ENCODE measurements at places on chromosomes 3 and 15.

DNA sequence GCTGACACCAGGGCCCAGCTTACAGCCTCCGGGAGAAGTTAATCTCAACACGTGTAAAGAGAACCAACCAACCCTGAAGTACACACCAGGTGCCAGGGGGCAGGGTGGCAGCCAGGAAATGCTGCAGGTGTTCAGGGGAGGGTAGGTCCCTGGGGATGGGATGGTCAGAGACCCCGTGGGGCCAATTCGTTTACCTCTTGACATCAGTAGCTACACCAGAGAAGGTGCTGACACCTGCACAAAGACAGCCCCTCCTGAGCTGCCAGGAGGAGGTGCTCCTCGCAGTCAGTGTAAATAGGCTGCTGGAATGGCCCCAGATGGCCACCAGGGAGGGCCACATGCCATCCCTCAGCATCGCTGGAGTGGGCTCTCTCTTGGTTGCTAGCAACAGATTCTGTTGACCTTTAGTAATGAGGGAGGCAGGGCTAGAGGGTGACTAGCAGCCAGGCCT lies 52.8 kb downstream of the CORO2B start:
- no peak for DNase-seq

DNA sequence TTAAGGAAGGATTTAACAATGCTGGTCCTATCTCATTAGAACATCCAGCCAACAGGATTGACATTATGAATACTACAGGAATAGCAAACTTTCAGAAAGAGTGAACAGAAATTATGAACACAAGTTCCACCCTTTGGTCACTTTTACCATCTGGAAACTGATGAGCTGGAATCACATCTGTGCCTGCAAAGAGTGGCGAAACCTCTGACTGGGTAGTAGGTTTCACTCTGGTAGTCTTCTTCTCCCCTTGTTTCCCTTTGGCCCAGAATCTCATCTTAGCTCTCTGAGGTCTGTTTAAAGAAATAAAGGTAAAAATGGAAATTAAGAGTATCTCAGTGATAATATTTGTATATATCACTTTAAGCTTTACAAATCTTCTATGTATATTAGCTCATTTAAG lies 73.1 kb downstream of the NR2E3 start:
- DNase-seq, result no peak

DNA sequence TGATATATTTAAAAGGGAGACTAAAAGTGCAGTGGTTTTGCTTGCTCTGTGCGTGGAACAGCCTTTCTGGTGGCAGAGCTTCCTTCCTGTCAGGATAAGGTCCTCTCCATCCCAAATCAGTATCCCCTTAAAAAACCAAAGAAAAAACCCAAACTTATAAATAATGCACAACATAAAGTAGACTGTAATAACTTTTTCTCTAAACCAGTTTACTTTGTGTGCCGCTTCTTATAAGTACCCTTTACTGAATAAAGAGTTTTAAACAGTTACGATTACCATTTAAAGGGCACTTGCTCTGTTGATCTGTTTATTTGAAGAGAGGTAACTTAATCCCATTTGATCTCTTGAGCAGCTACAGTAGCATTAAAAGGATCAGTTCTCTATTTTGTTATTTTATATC lies 2.5 kb downstream of the PIK3CA start:
- no peak for DNase-seq

GRCh38 chr15:92654662-92655061 lies 913 bp downstream of the FAM174B start:
- DNase-seq, result no peak

- no peak for DNase-seq
Observed at GRCh38 chr3:24661175-24661584, 166.5 kb upstream of the THRB start.

DNA sequence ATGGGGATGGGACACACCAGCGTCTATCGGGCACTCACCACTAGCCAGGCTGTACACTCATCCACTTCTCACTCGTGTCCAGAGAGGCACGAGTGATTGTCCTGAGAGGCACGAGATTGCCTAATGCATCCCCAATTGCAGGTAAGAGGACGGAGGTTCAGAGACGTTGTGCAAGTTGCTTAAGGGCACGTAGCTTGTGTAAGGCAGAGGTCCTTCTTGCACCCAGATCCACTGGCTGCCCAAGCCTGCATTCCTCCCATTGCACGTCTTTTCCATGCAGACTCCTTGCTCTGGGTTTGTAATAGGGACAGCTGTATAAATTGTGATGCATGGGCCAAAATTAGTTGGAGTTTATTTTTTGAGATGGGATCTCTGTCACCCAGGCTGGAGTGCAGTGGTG lies 264.3 kb downstream of the PLCL2 start:
- no peak for DNase-seq

- no peak for DNase-seq
Observed at GRCh38 chr3:45064512-45065372, 38.6 kb downstream of the CLEC3B start.

GRCh38 chr3:42698216-42698910 lies 4.2 kb downstream of the HHATL start:
- no peak for DNase-seq

- no peak for DNase-seq
Observed at GRCh38 chr15:69424748-69425413, 10.7 kb downstream of the KIF23 start.

GRCh38 chr3:22474706-22475445 lies 723.9 kb upstream of the ZNF385D start:
- peak; percentile 8 for DNase-seq

- DNase-seq, result peak; percentile 20
Observed at GRCh38 chr15:32641517-32642059, at the start of gene SCG5. SCG5 (plus strand) TSS chr15:32641710; CDS start chr15:32643593, 1,883 bp downstream.

- no peak for DNase-seq
Observed at GRCh38 chr3:134563601-134564000, 77.7 kb downstream of the CEP63 start.

DNA sequence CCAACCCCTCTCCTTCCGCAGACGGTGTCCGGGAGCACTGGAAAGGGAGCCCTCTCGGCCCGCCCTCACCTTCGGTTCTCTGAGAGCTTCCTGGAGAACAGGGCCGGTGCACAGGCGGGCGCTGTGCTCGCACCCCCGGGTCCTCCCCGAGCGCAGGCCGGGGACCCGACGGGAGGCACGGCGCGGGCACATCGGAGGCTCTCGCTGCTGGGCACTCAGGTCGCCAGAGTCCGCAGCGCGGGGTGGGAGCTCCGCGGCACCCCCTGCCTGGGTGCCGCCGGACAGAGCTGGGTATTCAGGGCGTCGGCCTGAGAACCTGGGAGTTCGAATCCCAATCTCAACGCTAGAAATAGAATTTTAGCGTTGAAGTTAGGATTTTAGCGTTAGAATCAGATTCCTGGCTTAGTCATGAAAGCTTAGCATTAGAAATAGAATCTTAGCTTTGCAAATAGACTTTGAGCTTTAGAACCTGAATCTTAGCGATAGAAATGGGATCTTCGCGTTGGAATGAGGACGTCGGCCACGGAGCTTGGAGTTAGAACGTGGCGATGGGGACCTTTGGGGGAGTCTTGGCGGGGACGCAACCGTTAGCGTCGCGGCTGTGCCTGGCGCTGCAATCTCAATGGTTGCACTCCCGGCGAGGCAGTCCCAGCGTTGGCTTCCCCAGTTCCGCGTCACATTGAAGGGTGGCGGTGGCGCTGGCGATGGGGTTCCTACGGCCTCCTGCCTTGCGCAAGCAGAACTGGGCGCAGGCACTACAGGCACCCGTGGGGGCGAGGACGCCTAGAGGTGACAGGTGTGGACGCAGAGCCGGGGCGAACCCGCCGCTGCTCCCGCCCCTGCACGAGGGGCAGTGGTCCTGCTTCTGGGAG lies 549 bp downstream of the TRH start:
- DNase-seq, result no peak

DNA sequence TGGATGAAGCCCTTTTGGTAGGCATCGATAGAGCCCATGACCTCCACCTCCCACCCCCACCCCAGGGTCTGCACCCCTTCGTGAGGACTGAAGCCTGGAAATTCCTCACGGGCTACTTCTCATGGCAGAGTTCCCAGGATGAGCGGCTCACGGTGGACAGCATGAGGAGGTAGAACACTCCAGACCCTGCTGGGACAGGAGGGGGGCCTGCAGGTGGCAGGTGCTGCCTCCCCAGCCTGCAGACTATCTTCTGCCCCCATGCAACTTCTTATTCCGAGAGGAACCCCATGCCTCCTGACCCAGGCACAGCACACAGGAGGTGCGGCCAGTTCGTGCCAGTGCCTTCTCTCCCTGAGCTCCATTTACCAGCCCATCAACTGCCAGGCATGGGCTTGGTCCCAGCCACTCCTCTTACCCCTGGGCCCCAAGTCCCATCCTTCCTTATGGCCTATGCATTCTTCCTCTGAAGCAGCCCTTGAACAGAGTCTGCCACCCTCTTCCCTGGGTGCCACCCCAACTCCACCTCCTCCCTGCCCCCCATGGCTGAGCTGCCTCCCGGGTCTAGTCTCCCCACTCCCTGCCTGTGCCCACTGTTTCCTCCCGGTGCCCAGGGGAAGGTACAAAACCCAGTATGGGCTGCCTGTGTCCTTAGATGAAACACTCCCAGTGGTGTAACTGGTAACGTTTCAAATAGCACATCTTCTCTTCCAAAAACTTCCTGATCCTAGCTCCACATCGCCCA lies 8.4 kb downstream of the TBC1D21 start:
- no peak for DNase-seq

DNA sequence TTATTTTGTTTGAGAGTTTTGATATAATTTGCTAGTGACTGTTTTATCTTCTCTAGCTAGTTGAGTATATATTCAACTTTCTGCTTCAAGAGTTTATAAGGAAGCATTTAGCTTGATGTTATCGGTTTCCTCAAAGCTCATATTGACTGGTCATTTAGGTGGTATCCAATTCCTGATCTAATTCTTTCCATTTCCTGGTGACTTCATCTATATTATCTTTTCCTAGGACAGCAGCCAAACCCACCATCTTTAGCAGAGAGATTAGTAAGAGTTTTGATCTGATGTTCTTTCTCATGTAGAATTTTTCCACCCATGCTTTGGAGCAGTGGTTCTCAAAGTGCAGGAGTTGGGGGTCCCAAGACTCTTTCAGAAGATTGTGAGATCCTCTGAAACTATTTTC lies 148.6 kb upstream of the STT3B start:
- DNase-seq, result no peak

DNA sequence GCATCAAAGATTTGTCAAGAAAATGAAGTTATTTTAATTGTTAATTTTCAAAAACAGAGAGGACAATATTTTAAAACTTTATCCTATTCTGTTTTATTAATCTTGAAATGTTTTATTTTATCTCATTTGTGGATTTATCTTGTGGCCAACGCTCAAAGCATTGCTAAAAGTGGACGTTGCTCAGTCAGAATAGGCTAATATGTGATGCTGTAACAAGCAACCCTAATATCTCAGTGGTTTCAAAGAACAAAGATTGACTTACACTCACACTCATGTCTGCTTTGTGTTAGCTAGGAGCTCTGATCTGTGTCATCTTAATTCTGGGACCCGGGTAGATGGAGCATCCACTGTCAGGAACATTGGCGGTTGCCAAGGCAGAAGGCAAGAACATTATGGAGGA lies 86.0 kb upstream of the PLCL2 start:
- DNase-seq, result no peak

- no peak for DNase-seq
Observed at GRCh38 chr3:69081583-69082262, 1.6 kb upstream of the UBA3 start.

GRCh38 chr15:31403606-31404005 lies 77.0 kb downstream of the KLF13 start:
- no peak for DNase-seq

DNA sequence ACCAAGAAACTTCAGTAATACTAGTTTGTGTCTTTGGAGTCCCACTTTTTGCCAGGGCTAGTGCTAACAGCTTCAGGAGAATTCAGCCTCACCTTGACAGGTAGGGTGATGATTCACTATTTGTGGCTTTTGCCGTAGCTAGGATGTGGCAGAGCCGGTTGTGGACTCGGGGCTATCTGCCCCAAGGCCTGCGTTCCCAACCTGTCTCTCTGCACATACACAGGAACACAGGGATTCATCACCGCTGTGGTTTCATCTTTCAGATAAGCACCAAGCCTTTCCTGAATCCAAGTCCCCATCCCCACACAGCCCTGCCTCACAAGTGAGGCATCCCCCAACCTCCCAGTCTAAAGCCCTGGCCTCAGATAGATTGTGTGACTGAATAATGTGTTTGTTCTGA lies 45.2 kb upstream of the POLG start:
- no peak for DNase-seq

- no peak for DNase-seq
Observed at GRCh38 chr3:45606991-45607712, 12.6 kb downstream of the LIMD1 start.

DNA sequence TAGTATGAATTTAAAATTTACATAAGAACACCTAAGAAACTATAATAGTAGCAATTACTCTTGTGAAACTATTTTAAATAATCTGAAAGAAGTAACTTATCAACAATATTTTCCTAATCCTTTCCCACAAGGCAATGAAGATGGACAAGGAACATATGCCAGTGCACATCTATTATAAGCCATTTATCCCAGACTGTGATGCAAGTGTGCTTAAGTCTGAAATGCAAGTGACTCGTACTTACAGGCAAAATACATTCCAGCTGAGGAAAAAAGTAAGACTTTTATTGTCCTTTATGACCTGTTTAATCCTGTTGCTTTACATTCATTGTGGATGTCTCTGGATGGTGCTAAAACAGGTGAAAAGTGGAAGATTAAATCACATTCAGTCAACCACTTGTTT lies 709.4 kb downstream of the ZNF385D start:
- DNase-seq, result no peak

DNA sequence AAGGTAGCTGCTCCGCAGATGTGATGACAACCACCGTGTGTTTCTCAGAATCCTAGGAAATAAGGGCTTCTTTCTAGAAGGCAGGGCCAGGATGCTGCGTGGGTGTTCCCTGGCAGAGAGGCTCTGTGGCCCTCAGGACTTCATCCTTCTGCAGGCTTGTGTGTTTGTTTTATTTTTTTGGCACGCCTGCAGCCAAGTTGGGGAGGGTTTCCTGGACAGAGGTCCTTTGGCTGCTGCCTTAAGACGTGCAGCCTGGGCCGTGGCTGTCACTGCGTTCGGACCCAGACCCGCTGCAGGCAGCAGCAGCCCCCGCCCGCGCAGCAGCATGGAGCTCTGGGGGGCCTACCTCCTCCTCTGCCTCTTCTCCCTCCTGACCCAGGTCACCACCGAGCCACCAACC lies at the start of gene CLEC3B:
Gene CLEC3B, plus strand, starts transcription at position 266 of the 400 bp plus-strand sequence. Its CDS starts 60 bp downstream, at position 326.
- DNase-seq, result peak; percentile 76

GRCh38 chr15:78374436-78375393 lies 34.6 kb downstream of the CRABP1 start:
- no peak for DNase-seq

All from fibroblast of the conjunctiva (primary cell).